ENCODE measurements at places on chromosomes 6 and 20. TPM values are rescaled to one million over a fixed set of nuclear protein-coding genes. Genes with fewer than 3 reads are reported as not detected.

- DNase-seq = no peak
Measured at GRCh38 chr20:38117635-38118034, 47.4 kb downstream of the TGM2 start.

DNA sequence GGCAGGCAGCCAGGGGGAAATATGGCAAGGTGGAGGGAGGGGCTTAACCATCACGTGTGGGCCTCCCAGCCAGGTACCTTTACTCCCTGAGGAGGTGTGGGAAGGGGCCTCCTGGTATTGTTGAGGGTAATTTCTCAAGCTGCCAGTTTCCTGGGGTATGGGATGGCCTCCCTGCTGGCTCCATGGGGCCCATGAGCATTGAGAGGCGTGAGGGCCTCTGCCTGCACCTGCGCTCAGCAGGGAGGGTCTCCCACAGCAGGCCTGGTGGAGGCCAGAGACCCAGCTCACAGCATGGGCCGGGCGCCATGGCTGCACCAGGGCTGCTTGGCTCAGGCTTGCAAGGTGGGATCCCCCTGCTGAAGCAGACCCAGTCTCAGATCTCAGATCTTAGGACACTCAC lies 113.0 kb downstream of the GRM4 start:
- no peak for DNase-seq

GRCh38 chr20:46209930-46210671 lies 92.0 kb downstream of the CD40 start:
- DNase-seq = no peak

DNA sequence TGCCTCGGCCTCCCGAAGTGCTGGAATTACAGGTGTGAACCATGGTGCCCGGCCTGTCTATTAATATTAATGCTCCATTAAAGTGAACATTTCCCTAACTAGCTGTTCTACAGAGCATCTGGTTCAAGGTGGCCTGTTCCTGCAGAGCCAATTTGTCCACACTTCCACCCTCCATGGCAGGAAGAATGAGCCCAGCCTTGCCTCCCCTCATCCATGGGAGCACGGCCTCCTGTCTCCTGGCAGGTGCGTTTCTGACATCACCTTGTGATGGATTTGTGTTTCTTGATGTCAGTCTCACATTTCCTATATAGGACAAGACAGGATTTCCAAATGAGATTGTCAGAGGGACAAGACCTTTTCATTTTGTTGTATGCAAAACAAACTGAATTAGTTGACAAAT lies 105.7 kb upstream of the FRMD1 start:
- DNase-seq = no peak

- no peak for DNase-seq
Measured at GRCh38 chr6:134261766-134262165, 56.1 kb downstream of the SGK1 start.

- DNase-seq = no peak
Measured at GRCh38 chr6:164200071-164200470, 785.6 kb downstream of the QKI start.

DNA sequence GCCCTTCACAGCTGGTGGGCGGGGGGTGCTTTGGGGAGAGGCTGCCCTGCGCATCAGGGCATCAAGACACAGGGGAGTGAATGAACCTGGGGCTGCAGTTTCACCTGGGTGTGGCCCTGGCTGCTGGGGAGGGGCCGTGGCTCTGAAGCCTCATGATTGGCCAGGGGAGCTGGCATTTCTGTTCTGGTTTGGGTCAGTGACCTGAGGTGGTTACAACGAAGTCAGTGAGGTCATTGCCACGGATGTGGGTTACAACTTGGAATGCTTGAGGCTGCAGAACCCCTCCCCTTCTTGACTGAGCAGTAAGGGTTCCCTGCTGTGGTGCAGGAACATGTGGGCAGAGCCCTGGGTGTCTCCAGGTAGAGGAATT lies 3.0 kb downstream of the TCEA2 start:
- DNase-seq = no peak

DNA sequence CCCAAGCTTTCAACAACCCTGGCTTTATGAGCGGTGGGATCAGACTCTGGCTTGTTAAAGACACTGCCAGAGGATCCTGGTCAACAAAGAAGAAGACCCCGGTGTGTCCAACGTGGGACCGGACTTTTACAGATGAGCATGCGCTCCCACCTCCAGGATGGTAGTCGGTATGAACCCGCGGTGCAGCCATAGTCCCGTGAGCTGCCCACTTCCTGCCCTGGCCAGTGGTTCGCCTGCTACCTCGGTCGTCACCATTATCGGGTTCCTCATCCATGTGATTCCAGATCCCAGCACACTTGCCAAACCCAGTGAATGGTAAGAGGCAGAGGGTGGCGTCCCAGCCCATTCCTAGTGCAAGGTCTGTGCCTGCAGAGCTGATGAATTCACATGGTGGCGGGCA lies 112.7 kb downstream of the AGPAT4 start:
- no peak for DNase-seq

HTR1E gene
- total RNA-seq = not detected

HDGFL1 gene
- not detected for total RNA-seq

KHDC1L gene
- total RNA-seq = not detected

- no peak for DNase-seq
Measured at GRCh38 chr6:14436592-14437132, 319.1 kb downstream of the CD83 start.

LY6G6F gene
- total RNA-seq = not detected

- DNase-seq = no peak
Measured at GRCh38 chr6:150413781-150414281, 45.0 kb downstream of the IYD start.

- DNase-seq = no peak
Measured at GRCh38 chr6:161076181-161076677, 84.7 kb downstream of the MAP3K4 start.

DNA sequence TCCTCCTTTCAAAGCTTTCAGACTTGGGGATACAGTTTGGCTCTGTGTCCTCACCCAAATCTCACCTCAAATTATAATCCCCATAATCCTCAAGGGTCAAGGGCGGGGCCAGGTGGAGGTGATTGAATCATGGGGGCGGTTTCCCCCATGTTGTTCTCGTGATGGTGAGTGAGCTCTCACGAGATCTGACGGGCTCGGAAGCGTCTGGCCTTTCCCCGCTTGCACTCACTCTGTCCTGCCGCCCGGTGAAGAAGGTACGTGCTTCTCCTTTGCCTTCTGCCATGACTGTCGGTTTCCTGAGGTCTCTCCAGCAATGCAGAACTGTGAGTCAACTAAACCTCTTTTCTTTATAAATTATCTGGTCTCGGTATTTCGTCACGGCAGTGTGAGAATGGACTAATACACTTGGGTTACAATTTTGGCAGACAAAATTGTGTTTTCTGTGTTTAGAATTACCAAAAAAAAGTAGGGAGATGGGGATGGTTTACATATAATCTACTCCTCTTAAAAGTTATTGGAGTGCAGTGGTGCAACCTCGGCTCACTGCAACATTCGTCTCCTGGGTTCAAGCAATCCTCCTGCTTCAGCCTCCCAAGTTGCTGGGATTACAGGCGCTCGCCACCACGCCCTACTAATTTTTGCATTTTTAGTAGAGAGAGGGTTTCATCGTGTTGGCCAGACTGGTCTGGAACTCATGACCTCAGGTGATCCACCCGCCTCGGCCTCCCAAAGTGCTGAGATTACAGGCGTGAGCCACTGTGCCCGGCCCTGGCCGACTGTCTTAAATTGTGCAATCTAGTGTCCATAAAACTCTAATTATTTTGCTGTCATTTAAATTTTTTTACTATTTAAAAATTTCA lies 33.6 kb upstream of the PXDC1 start:
- DNase-seq = no peak

Data from posterior vena cava (tissue), 2 donors.